AG09309 (cell line): ENCODE measurements at places on chromosomes 4 and X.

DNA sequence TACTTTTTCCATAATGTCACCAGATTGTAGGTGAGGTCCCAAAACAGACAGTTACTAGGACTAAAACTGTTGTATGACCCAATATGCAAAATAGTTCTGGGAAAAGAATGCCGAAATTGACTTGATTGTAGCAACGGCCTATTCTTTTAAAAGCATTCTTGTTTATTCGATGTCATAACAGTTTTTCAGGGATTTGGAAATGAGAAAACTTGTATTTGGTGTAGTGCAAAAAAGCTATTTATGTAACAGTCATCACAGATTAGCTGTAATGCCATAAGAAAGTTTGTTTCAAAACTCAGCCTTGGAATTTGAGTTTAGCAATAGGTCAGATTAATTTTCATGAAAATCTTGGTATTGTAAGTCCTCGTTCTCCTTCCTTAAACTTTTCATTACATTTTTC is 69.2 kb upstream of the DIAPH2 start:
- DNase-seq: no peak

GRCh38 chrX:21126661-21127060 is 247.6 kb upstream of the CNKSR2 start:
- DNase-seq: no peak

DNA sequence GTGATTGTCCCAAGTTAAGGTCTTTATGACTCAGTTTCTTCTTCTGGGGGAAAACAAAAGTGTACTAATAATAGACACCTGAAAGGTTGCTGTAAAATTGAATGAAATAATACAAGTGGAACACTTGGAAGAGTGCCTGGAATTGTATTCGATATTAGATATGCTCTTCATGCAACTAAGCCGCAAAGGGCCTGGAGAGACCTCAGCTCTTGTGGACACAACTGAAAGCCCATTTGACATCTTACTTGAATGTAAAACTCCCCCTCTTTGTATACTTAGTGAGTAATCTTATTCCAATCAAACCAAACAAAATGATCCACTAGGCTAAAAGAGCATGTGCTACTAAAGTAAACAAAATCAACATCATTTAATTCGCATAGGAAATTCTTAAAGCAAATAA is 511 bp upstream of the MAP9 start:
- no peak for DNase-seq

DNA sequence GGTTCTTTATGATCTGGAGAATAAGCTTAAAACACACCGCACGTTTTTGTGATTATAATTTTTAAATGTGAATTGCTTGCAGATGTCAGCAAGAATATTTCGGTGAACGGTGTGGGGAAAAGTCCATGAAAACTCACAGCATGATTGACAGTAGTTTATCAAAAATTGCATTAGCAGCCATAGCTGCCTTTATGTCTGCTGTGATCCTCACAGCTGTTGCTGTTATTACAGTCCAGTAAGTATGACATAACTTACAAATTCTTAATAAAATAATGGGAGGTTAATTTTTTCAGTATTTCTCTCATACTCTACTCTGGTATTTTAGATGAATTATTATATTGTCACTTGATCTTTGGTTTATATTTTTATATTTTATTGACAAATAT is 5.4 kb downstream of the AREG start:
- DNase-seq: no peak

GRCh38 chr4:105569866-105570236 is 17.4 kb downstream of the ARHGEF38 start:
- DNase-seq: no peak

- DNase-seq: no peak
Measured at GRCh38 chr4:81196126-81196650, 18.8 kb downstream of the PRKG2 start.

GRCh38 chr4:172155838-172156345 is 342.7 kb downstream of the GALNTL6 start:
- DNase-seq: no peak

- DNase-seq: no peak
Measured at GRCh38 chr4:185213877-185214276, 4.5 kb downstream of the SNX25 start.

DNA sequence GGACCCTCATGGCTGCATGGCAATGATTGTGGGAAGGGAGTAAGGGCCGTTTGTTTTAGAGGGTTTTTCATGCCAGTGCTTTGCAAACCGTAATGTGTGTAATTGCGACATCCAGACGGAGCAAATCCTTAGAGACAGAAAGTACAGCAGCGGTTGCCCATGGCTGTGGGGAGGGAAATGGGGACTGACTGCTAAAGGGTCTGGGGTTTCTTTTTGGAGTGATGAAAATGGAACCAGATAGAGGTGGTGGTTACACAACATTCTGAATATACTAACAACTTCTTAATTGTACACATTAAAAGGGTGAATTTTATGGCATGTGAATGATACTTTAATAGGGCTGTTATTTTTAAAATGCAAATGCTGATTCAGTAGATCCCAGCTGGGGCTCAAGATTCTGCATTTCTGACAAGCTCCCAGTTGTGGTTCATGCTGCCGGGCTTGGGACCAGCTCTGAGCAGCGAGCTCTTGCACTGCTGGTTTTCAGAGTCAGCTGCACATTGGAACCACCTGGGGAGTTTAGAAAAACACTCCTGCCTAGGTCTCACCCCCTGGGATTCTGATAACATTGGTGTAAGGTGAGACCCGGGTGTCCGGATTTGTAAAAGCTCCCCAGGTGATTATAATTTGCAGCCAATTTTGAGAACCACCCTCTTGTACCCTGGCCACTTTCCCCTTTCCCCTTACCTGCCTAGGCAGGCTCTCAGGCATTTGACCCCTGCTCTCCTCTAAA is 47.7 kb downstream of the PRPS1 start:
- no peak for DNase-seq

DNA sequence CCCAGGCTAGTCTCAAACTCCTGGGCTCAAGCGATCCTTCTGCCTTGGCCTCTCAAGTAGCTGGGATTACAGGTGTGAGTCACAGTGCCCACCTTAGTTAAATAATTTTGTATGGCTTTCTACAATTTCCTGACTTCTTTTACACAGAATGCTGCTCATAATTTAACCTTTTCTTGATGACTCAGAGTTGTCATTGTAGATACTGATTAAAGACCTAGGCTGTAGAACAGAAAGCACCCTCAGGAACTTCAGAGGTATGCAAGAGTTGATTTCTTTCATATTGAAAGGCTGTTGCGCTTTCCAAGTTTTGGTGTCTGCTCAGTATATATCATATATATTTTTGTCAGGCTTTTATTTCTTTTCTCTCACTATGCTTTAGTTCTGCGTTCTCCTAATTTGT is 21.1 kb upstream of the GPR34 start:
- DNase-seq: no peak

- DNase-seq: no peak
Measured at GRCh38 chr4:83489711-83490326, 4.9 kb upstream of the ABRAXAS1 start.

GRCh38 chr4:100738196-100739165 is 220.7 kb upstream of the EMCN start:
- DNase-seq: peak; percentile 53

DNA sequence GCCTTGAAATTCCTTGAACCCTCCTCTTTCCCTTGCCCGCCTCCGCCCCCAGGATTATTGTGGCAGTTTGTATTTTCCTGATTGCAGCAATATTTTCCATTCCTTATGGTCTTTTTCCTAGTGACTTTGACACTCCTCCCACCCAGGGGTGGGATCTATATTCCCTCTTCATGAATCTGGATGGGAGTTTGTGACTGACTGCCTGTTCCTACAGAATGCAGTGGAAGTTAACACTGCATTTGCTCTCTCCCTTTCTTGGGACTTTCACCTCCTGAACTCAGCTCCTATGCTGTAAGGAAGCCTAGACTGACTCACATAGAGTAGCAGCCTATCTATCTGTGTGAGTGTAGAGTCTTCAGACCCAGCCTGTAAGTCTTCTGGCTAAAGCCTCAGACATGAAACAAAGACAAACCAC is 2.2 kb downstream of the FUNDC2 start:
- DNase-seq: no peak

- DNase-seq: no peak
Measured at GRCh38 chr4:152325831-152326230, 210.1 kb downstream of the FBXW7 start.

GRCh38 chr4:178081896-178082295 is 639.7 kb upstream of the AGA start:
- DNase-seq: no peak

- no peak for DNase-seq
Measured at GRCh38 chr4:81256059-81256970, 41.3 kb upstream of the PRKG2 start.

- DNase-seq: no peak
Measured at GRCh38 chr4:39048311-39048710, 13.7 kb upstream of the KLHL5 start.

- DNase-seq: no peak
Measured at GRCh38 chr4:99084595-99084994, 4.0 kb downstream of the ADH5 start.

GRCh38 chrX:118558926-118559325 is 63.3 kb downstream of the DOCK11 start:
- DNase-seq: no peak

DNA sequence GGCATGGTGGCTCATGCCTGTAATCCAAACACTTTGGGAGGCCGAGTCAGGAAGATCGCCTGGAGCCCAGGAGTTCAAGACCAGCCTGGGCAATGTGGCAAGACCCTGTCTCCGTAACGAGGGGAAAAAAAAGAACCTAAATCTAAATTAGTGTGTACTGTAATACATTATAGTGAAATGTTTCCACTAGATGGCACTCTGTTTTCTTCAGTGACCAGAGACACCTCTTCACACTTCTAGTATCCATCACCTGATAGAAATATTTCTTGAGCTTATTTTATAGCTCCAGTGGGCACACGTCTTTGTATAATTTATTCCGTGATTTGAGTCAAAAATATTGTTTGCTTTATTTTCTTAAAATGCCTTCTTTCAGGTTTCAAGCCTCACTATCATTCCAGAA is 600.9 kb upstream of the DIPK2B start:
- DNase-seq: no peak

DNA sequence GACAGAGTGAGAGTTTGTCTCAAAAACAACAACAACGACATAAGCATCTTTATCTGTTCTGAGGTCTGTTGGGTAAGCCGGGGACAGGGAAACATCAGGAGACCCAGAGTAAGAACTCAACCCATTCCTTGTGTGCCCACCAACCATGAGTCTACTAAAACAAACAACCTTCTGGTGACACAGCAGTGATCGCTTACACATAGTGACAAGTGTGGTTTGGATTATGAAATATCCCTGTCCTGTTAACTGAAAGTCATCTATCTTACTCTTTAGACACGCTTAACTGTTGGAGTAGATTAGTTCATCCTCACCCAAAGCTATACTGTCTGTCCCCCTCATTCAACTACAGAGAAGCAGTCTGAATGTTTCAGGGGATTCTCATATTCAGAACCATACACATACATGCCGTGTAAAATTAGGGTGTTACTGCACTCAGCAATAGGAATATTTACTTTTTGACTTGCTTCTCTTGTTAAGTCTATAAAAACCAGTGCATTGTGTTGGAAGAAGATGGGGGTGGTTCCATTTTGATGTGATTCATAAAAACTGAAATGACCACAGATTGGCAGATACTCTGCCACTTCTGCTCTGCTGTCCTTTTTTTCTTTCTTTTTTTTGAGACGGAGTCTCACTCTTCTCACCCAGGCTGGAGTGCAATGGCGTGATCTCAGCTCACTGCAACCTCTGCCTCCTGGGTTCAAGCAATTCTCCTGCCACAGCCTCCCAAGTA is 27.4 kb downstream of the PHKA2 start:
- no peak for DNase-seq

DNA sequence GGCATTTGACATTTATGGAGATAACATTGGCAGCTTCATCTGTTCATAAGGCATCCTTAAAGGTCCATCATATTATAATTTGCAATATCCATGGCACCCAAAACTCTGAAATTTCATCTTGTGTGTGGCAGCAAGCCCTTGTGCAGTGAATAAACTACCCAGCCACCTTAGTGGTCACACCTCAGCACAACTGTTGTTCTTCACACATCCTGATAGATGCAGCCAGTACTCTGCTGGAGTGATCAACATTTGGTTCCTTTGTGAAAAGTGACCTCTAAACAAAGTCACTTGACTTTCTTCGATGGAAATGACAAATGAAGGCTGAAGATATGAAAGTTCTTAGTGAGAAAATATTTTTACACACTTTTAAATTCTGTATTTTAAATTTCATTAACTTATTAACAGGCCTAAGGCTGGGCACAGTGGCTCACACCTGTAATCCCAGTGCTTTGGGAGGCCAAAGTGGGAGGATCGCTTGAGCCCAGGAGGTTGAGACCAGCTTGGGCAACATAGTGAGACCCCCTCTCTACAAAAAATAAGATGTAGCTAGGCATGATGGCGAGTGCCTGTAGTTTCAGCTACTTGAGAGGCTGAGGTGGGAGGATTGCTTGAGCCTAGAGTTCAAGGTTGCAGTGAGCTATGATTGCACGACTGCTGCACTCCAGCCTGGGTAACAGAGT is 161.4 kb downstream of the SPRY1 start:
- DNase-seq: no peak

- DNase-seq: no peak
Measured at GRCh38 chrX:69185886-69186285, 20.6 kb upstream of the PJA1 start.

DNA sequence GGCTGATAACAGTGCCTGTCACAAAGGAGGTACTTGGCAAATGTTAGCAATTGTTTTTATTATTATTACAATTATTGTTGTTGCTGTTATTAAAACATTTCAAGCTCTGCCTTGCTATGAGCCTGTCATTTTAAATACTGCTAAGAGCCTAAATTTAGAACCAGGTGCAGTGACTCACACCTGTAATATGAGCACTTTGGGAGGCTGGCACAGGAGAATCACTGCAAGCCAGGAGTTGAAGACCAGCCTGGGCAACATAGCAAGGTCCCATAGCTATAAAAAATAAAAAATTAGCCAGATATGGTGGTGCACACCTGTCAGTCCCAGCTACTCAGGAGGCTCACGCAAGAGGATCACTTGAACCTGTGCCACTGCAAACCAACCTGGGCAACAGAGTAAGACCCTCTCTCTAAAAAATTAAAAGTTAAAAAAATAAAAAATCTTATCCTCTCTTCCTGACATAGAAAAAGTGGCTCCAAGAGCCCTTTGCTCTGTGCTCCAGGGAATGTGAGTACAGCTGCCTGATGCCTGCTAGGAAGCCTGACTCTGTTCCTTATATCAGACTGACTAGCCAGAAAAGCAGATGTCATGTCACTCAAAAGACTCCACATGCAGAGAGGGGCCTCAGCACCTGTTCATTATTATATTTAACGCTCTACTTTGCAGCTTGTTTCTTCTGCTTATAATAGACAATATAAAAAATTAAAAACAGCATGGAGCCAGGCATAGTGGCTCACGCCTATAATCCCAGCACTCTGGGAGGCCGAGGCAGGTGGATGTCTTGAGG is 234.0 kb downstream of the OPHN1 start:
- no peak for DNase-seq
